D721Med (cell line): ENCODE measurements at places on chromosomes 3 and 15.

DNA sequence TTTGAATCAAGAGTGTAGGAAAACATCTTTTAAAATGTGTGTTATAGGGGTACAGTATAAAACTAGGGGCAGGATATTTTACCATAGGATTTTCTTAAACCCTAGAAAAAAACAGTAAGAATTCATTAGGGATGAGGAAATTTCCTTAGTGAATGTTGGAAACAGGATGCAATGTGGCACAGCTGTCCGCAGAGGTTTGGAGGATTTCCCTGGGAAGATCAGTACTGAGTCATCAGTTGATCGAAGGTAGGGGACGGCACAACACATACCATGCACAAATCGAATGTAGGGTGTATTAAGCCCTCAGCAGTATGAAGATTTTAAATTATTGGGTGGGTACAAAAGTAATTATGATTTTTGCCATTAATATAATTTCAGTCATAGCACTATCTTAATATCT is 49.9 kb downstream of the FNDC3B start:
- no peak for DNase-seq

DNA sequence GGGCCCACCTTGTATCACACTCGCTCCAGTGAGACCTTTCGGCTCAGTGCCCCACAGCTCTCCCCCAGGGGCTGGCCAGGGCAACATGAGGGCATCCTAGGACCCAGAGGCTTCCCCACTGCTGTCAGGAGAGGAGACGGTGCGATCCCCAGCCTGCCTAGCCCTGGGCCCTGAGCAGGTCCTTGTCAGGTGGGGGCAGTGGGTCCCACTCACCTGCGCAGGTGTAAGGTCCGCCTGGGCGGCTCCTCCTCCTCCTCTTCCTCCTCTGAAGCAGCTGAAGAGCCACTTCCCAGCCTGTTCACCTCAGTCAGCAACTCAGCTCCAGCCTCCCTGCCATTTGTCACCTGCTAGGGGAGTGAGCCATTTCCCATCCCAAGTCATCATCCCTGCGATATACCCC is 9.6 kb downstream of the KIF7 start:
- no peak for DNase-seq

- DNase-seq: no peak
Measured at GRCh38 chr15:29021857-29022256, 136.1 kb downstream of the APBA2 start.

- no peak for DNase-seq
Measured at GRCh38 chr15:87606971-87607370, 649.6 kb downstream of the NTRK3 start.

GRCh38 chr3:189883113-189883753 is 237.5 kb downstream of the P3H2 start:
- DNase-seq: no peak

DNA sequence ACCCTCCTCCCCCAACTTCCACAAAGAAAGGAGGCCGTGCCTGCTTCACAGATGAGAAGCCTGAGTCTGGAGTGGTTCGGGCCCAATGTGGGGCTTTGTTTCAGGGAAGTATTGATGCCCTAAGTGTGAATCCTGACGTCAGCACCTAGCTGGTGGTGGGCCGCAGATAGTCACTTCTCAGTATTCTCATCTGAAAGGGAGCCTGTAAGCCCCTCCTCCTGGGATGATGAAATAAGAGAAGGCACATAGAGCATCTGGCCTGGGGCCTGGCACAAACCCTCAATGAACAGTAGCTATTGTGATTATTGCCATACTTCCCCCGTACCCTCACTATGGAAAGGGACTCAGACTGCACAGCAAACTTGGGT is 24.8 kb downstream of the LINGO1 start:
- no peak for DNase-seq

DNA sequence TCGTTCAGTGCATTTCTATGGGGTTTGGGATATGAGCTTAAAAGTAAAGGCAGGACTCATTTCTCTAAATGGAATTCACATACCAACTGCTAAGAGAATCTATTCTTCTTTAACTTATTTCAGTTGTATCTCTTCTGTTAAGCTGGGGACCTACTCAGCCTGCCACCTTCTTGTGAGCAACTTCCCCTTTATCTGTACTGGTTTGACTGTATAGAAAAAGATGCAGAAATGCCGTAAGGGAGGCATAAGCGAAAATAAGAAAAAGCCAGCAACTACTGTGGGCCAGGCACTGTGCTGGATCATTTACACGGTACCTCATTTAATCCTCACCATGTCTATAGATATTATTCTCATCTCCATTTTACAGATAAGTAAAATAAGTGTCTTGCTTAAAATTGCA is 38.4 kb downstream of the RBMS3 start:
- no peak for DNase-seq

DNA sequence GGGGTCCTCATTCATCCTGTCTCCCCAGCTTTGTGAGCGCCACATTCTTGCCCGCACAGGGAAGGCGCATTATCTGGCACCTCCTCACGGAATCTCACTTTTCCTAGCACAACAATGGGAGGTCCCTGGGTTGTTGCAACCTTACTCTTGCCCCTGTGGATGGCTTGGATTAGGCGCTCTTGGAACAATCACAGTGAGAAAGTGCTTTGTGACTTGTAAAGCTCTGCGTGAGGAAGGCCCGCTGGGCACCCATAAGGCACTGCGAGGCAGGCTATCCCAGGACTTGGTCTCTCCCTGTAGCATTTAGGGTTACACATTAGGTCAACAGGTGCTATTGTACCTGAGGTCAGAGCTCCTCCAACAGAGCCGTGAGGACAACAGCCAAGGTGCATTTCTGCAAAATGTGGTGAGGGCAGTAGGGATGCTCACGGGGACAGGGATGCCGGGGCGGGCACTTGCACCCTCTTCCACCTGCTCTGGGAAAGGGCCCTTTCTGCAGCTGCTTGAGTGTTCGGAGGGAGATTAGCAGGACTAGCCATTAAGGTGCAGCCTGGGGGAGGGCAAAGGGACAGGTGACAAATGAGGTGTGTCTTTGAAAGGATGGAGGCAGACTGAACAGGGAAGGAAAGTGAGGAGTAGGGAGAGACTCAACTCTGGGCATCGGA is 13.9 kb upstream of the LRRC15 start:
- no peak for DNase-seq

DNA sequence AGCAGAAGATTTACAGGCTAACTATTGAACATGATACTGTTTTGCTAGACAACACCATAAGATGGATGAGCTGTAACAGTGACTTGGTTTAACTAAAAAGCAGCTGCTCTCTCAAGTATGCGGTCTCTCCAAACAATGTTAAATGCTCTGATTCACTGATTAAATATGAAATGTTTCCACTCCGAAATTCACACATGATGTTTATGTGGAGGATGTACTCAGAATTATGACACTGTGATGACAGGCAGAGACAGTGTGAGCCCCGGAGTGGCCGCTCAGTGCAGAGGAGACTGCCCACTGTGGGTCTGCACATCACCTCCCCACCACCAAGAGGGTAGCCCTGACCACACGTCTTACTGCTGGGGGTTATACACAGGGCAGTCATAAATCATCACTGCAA is 83.9 kb upstream of the MEX3B start:
- DNase-seq: no peak

DNA sequence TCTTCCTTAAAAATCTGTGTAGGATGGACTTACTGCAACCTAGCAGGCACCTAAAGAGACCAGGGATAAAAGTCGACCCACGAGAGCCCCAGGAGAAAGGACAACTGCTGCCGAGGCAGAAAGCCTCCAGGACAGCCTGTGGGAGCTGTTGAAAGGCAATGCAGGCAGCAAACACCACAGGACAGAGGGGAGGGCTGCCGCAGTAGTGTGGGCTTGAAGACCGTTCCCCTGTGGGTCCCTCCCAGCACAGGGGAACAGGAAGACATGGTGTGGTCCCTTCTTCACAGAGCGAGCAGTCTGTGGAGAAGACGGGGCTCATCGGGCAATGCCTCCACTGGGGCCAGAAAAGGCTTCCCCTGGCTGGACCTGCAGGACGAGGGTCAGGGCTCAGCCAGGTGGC is 58.5 kb upstream of the GATA2 start:
- no peak for DNase-seq
